ENCODE measurements at places on chromosomes 1 and 21. TPM values are rescaled to one million over a fixed set of nuclear protein-coding genes. Genes with fewer than 3 reads are reported as not detected.
A peak's percentile ranks its signal among the peaks of the same experiment; 100 is the strongest.

- peak; percentile 66 for DNase-seq
Measured at GRCh38 chr1:12594966-12595756, 22.8 kb downstream of the DHRS3 start.

- DNase-seq: no peak
Measured at GRCh38 chr21:43921979-43922945, 57.2 kb downstream of the AGPAT3 start.

CBR3 gene
- 41.7 TPM for total RNA-seq

DNA sequence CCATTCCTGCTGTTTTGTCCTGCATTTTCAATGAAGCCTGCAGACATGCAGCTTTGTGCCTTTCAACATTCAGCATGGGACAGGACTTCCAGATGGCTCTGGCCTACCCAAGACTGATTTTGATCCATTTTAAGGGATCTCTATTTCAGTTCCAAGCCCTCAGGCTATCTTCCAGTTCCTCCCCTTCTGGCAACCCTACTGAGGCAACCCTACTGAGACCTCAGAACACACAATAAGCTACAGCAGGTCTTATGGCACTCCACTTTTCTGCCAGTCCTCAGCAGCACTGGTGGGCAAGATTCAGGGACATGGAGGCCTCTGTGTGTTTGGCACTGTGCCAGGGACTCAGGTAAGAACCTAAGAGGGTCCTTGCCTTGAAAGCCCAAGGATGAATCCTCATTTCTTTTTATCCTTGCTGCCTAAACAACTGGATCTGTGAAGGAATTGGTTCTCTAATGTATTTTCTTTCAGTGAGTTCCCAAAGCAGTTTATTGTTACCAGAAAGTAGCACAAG is 50.7 kb downstream of the MAB21L3 start:
- DNase-seq: no peak

TRIM58 gene
- 2.2 TPM for total RNA-seq

AKNAD1 gene
- 4.7 TPM for total RNA-seq

ECE1 gene
- total RNA-seq: 112 TPM

GRCh38 chr1:74392186-74392585 is 120.2 kb downstream of the LRRC53 start:
- DNase-seq: no peak

DNA sequence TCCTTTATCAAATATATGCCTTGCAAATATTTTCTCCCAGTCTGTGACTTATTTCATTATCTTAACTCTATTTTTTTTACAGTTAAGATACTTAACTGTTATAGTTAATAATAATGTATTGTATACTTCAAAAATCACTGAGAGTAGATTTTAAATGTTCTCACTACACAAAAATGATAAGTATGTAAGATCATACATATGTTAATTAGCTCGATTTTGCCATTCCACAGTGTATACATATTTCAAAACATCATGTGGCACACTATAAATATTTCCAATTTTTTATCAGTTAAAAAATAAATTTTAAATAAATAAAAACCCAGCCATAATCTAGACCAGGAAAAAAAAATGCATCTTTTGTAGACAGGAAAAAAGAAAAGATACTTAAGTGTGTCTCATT is 27.2 kb downstream of the CTTNBP2NL start:
- no peak for DNase-seq

DNA sequence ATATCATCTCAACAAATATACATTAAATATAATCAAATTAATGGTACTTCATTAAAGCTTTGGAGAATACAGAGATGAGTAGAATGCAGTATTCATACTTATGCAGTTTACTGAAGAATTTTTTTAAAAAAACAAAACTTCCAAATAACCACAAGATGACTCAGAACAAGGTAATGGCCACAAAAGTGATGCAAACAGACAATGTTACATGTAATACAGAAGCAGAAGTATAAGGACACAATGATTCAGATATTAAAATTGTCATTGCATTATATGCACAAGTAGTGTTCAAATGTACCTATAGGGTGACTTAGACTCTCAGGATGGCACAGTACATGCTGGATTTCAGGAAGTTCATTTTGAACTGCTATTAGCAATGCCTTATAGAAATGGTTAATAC is 227.2 kb upstream of the ST6GALNAC5 start:
- DNase-seq: no peak

KIRREL1 gene
- total RNA-seq: 77.3 TPM

- no peak for DNase-seq
Measured at GRCh38 chr1:226736001-226736907, 2.8 kb downstream of the ITPKB start.

- DNase-seq: peak; percentile 16
Measured at GRCh38 chr1:111221633-111222291, 5.8 kb upstream of the CHI3L2 start.

DNA sequence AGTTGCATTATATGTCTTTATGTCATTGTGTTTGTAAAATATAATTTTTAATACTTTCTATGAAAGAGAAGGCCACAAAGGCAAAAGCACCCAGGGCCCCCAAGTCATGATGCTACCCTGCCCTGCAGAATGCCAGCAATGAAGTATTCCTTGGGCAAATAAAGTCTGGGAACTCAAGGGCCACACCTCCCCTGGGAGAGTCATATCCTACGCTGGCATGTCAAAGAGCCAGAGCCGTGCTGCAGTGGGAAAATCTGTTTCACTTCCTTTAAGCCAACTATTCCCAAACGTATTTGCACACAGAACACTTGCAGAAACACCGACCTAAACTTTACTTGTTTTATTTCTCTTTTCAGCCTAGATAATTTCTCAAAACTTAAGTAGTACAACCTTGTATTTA is 98.4 kb upstream of the KAZN start:
- no peak for DNase-seq

GRCh38 chr1:94037392-94038229 is 83.3 kb downstream of the ABCA4 start:
- no peak for DNase-seq

DNA sequence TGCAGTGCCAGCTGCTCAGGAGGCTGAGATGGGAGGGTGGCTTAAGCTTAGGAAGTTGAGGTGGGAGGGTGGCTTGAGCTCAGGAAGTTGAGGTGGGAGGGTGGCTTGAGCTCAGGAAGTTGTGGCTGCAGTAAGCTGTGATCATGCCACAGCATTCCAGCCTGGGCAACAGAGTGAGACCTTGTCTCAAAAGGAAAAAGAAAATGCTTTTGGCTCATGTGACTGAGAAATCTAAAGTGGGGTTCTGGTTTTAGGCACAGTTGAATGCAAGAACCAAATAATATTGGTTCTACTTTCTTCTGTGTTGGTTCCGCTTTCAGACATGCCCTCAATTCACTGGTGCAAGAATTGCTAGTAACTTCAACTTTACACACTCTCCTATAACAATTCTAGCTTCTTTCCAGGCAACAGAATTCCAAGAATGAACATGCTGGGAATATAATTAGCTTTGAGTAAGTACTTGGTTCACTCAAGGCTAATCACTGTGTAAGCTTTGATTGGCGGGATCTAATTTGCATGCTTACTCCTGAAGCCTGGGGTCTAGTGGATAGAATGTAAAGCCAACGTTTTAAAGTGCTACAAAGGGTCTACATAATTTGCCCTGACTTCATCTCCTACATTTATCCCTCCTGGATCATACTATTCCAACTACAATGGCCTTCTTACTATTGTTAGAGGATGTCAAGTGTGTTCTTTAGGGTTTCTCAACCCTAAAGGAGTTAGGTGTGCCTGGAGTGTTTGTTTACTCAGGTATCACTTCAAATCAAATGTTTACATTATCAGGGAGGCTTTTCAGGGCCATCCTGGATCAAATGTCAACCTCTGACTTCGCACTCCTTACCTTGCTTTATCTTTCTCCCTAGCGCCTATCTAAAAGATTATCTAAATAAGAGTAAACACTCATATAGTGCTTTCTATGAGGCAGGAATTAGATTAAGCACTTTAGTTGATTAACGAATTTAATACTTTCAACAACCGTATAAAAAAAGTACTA is 115.1 kb downstream of the SLC16A1 start:
- peak; percentile 38 for DNase-seq

- peak; percentile 27 for DNase-seq
Measured at GRCh38 chr1:92310185-92310597, 11.3 kb downstream of the RPAP2 start.

DNA sequence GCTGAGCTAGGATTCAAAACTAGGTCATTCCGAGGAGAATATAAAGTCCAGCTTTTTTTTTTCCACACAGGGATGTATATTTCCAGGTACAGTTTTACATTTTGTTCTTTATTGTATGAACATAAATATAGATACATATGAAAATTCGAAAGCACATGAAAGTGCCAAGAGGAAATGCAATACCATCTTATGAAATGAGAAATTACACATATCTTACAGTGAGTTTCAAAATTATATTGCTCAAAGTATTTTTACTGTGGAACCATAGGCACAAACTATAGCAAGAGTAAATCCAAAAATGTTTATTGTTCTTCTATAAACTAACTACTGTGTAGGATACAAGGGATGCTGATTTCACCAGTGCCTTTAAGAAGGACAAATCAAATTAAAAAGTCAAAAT is 39.0 kb downstream of the PTPRC start:
- no peak for DNase-seq

DNA sequence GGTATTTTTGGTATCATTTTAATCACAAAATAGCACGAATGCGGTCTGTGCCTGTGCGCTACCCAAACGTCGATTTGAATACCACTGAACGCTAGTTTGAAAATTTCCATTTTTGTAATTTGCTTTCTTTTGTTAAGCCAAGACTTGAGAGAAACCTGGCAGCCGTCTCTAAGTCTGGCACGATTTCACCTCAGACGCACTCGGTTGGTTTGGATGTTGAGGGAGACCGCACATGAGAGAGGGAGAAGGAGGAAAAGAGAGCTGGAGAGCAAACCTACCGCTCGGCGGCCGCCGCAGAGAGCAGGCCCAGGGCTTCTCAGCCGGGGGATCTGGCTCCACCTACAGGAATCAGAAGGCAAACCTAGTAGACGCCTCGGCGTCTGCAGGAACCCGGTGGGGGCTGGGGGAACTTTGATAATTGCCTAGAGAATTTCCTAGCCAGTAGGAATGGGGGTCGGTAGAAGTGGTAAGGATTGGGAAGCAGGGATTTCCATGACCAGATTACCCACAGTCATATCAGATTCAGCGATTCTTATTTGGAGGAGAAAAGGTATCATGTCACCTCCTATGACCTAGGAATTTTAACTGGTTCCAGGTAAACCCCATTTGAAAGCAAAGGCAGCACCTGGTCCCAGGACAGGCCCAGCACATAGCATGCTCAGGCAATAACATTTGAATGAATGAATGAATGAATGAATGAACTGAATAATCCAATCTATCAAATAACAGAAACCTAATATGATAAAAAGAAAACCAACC is 83.2 kb downstream of the TM2D1 start:
- peak; percentile 28 for DNase-seq

DNA sequence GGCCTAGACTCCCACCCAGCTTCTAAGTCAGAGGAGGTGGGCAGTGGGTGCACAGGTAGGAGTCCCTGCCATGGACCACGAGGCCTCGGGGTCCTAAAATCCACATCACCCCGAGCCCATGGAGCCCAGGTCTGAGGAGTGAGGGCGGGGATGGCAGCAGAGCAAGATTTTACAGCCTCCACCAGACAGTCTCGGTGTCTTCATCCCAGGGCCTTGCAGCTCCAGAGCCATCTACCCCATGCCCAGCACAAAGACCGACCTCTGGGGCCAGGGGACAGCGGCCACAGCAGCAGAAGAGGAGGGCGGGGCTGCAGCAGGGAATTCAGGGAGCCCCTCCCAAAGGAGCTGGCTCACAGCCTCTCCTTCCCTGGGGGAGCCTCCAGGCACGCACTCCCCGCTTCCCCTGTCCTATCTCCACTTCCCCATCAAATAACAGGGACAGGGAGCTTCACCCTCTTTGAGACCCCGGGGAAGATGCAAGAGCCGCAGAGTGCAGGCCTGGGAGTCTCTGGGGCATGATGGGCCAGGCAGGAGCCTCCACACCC is 14.6 kb downstream of the CHD5 start:
- DNase-seq: no peak

GRCh38 chr1:76955652-76956051 is 88.4 kb downstream of the ST6GALNAC5 start:
- DNase-seq: no peak

DNA sequence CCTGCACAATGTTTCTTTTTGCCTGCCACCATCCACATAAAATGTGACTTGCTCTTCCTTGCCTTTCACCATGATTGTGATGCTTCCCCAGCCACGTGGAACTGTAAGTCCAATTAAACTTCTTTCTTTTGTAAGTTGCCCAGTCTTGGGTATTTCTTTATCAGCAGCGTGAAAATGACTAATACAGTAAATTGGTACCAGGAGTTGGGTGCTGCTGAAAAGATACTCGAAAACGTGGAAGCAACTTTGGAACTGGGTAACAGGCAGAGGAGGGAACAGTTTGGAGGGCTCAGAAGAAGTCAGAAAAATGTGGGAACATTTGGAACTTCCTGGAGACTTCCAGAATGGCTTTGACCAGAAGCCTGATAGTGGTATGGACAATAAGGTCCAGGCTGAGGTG is 425.3 kb downstream of the GPATCH2 start:
- DNase-seq: no peak

DNA sequence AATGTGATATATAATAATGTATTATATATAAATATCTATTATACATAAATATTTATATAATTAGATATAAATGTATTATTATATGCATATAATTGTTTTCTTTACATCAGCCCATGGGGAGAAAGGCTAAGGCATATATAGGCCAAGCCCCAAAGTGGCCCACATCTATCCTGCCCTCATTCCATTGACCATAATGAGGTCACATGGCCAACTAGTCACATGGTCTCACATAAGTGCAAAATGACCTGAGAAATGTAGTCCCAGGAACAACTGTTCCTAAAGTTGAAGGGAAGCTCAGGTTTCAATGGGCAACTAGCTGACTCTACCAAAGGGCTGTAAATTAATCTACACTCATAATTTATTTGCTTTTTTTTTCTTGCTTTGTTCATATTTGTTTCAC is 14.5 kb upstream of the CCDC185 start:
- DNase-seq: no peak
